ENCODE measurements at places on chromosomes 7 and 10.

DNA sequence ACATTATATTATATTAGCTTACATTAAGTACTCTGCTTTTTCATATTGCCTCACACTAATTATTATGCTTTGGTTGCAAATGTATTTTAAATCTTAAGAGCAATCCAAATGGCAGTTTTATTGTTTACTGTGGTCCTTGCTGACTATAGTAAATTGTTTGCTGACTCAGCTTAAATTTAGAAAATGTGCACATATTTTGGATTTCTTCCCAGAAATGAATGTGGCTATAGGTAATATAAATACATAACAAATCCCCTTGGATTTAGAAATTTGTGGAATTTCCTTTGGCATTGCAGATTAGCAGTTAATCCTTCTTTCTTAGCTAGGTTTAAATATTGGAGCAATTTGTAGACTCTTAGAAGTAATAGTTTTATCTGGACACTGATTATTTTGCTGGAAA is 565.8 kb downstream of the NRG3 start:
- no peak for DNase-seq

DNA sequence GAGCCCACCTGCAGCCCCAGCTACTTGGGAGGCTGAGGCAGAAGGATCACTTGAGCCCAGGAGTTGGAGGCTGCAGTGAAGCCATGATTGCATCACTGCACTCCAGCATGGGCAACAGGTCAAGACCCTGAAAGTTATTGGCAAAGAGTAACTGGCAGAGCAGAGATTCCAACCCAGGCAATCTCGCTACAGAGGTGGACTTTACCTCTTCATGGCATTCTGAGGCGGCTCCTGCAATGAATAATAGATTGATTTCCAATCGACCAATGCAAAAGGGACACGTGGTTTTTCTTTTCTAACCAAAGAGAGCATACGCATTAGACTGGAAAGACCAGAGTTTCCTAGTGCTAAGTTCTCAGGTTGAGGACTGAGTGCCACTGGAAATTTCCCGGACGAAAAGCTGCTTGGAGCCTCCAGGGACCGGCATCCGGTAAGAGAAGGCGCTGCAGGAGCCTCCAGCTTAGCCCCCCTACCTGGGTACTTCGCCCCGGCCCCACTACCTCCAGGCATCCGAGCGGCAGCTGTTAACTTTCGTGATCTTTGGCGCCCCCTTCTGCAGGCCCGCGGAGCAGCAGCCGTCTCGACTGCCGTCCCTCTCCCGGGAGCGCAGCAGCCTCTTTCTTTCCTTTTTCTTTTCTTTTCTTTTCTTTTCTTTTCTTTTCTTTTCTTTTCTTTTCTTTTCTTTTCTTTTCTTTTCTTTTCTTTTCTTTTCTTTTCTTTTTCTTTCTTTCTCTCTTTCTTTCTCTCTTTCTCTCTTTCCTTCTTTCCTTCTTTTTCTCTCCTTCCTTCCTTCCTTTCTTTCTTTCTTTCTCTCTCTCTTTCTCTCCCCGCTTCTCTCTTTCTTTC is 4.1 kb downstream of the MBLAC1 start:
- peak; percentile 64 for DNase-seq

- no peak for DNase-seq
Measured at GRCh38 chr7:36261019-36261754, 108.1 kb downstream of the EEPD1 start.

GRCh38 chr10:18456984-18457383 is 194.4 kb downstream of the NSUN6 start:
- no peak for DNase-seq

Measured in stimulated activated CD4-positive, alpha-beta T cell treated with anti-CD3 and anti-CD28 coated beads, TNF-alpha, amount 100 ng/mL, for 4 hours (primary cell).